Prostate gland (tissue), 2 donors: ENCODE measurements at places on chromosomes 6 and 20.

- DNase-seq, result no peak
Measured at GRCh38 chr6:161557333-161558107, 283.7 kb upstream of the AGPAT4 start.

DNA sequence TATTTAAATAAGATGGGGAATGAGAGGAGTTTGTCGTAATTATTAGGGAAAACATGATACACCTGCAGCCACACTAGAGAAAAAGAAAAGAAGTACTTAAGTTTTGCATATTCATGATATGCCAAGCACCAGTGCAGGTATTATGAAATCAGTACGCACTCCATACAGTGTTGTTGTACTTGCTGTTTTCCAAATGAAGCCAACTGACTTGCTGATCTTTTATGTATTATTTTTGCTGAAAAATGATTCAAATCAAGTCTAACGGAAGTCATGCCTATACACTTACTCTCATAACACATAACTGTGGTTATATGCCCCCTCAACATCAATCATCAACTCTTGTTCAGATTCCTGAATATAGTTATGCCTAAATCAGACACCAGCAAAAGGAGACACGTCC, 584.9 kb upstream of the EYS start:
- no peak for DNase-seq

DNA sequence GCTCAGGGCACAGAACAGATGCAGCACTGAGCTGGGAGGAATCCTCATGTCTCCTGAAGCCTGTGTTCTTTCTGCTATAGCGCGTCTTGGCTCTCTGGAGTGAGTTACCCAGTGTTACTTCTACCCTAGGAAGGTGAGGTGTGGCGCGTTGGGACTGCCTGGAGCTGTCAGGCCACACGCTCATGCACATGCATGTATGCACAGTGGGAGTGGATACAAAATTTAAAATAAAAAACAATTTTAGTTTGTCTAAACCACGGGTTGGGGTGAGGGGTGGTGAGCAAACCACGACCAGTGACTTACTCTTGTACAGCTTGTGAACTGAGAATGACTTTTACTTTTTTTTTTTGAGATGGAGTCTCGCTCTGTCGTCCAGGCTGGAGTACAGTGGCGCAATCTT, 298.6 kb upstream of the SUPT3H start:
- DNase-seq, result no peak

DNA sequence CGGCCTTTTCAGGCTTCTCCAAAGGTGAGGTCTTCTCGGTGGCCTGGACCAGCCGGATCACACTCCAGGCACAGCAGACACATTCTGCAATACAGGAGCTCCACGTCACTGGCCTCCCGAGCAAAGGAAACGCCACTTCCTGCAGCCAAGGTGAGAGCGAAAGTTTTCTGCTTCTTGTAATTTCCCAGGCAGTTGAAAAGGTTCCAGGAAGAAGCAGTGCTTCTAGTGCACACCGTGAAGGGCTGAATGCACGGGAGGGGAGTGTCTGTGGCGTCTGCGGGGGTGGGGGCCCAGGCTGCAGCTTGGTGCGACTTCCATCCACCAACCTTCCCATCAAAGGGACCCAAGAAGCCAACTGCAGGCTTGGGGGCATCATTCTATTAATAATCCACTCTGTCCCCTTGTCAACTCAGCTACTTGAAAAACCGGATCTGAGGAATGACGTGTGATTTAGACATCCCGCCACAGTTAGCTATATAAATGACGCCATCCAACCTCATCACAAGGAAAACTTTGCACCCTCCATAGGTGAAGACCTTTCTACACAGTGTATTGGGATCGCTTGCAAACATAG, 61.1 kb downstream of the NFATC2 start:
- DNase-seq, result no peak

GRCh38 chr20:19699180-19699971, 58.7 kb upstream of the RIN2 start:
- no peak for DNase-seq

- no peak for DNase-seq
Measured at GRCh38 chr6:133767357-133767970, 121.4 kb upstream of the TCF21 start.

- no peak for DNase-seq
Measured at GRCh38 chr6:40671001-40671693, 84.0 kb upstream of the LRFN2 start.

DNA sequence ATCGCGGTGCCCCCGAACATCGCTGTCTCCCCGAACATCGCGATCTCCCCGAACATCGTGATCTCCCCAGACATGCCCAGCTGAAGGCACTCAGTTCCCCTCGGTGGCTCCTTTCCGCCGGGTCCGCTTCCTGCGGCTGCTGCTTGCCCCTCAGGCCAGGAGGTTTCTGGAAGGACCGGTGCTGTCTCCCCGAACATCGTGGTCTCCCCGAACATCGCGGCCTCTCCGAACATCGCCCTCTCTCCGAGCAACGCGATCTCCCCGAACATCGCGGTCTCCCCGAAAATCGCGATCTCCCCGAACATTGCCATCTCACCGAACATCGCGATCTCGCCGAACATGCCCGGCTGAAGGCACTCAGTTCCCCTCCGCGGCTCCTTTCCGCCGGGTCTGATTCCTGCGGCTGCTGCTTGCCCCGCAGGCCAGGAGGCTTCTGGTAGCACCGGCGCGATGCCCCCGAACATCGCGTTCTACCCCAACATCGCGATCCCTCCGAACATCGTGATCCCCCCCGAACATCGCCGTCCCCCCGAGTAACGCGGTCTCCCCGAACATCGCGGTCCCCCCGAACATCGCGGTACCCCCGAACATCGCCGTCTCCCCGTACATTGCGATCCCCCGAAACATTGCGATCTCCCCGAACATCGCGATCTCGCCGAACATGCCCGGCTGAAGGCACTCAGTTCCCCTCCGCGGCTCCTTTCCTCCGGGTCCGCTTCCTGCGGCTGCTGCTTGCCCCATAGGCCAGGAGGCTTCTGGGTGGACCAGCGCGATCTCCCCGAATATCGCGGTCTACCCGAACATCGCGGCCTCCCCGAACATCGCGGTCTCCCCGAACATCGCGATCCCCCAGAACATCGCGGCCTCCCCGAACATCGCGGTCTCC, 808 bp downstream of the ULBP1 start:
- no peak for DNase-seq

GRCh38 chr20:58457083-58457695, 58.0 kb downstream of the APCDD1L start:
- DNase-seq, result no peak

DNA sequence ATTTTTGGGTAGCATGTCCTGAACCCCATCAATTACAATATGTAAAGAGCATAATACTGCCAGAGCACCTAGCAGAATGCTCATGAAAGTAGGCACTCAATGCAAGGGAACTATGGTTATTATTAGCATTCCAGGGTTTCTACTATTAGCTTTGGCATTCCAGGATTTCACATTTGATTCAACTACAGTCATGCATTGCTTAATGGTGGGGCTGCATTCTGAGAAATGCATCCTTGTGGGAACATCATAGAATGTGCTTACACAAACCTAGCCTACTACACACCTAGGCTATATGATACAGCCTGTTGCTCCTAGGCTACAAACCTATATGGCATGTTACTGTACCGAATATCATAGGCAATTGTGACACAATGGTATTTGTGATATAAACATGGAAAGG, 247.8 kb downstream of the CD83 start:
- DNase-seq, result no peak

GRCh38 chr6:105884426-105884825, 201.7 kb upstream of the PRDM1 start:
- DNase-seq, result no peak

- DNase-seq, result no peak
Measured at GRCh38 chr20:33883164-33883563, 72.0 kb downstream of the CHMP4B start.

DNA sequence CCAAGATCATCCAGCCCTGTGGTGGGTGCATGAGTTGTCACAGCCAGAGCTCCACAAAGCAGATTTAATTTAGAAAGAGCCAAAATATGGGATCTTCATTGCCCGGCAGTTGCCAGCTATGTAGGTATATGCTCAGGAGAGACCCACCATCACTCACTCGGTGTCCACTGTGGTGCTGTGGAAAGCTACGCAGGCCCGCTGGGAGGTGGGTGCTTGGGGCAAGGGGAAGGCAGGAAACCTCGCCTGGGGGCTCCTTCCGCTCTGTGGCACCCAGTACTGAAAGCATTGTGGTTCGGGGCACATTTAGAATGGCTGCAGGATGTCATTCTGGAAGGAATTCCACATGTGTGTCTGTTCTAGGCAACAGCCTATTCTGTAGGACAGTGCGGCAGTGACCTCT, 259.9 kb downstream of the TAF4 start:
- DNase-seq, result no peak

DNA sequence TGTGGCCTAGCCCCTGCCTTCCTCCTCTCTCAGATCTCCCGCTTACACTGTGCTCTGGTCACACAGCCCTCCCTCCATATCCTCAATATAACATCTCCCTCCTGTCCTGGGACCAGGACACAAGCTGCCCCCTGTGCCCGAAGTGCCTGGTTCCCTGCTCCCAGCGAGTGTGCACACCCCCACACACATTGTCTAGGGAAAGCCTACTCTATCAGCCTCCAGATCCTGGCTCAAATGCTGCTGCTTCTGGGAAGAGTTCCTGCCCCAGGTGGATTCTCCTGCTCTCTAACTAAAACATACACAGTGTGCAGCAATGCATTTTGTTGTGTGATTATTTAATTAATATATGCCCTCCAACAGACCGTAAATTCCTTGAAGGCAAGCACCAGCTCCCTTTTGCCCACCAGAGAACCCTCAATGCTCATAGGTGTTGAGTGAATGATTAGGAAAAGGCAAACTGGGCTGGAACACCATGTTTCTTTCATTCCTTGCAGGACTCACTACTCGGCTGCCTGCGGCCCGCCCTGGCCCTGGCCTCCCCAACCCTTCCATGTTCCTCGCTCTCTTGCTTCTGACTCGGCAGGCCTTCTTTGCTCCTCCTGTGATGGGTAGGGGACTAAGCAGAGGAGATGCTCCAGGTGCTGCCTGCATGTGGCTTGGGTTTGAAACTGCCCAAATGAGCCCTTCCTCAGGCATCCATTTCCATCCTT, 194.6 kb downstream of the ZDHHC14 start:
- no peak for DNase-seq
